CD4-positive, alpha-beta T cell (primary cell): ENCODE measurements at places on chromosomes 6 and 20.

- no peak for DNase-seq
Measured at GRCh38 chr20:4062721-4063606, 47.6 kb upstream of the RNF24 start.

GRCh38 chr20:62896526-62896925 is 29.8 kb downstream of the DIDO1 start:
- no peak for DNase-seq

- DNase-seq: no peak
Measured at GRCh38 chr20:2429051-2429450, 41.5 kb downstream of the SNRPB start.

- DNase-seq: no peak
Measured at GRCh38 chr6:54525731-54526130, 217.5 kb downstream of the TINAG start.

GRCh38 chr20:41139227-41140093 is 2.1 kb downstream of the PLCG1 start:
- DNase-seq: no peak

DNA sequence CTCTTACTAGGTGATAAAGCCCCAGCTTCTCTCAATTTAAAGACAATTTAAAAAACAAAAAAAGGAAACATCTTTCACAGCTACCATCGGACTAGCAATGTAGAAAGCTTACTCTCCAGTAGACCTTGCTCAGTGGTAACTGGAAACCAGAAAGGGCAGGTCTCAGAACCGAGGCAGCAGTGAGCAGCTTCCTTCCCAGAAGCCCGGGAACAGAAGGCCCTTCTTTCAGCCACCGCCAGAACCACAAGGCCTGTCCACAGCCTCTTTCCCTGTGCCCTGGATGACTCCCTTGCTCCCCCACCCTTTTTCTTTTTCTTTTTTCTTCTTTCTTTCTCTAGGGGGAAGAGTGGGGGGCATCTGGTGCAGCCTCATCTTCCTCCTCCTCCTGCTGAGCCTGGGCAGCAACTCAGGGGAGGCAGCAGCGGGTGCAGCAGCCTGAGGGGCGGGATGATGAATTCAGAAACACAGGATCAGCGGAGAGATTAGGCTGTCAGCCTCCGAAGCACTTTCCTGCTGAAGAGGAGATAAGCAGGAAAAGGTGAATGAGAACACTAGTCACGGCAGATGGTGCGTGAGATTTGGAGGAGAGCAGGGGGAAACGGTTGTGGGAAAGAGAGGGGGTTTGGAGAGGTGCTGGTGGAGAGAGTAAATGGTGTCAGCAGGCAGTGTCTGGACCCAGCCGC is 158.5 kb downstream of the ID4 start:
- DNase-seq: no peak

GRCh38 chr20:46011631-46012482 is 3.1 kb downstream of the MMP9 start:
- DNase-seq: peak; percentile 40

- DNase-seq: no peak
Measured at GRCh38 chr6:134289204-134289575, 28.7 kb downstream of the SGK1 start.

- DNase-seq: no peak
Measured at GRCh38 chr20:7523288-7523687, 417.0 kb downstream of the HAO1 start.

DNA sequence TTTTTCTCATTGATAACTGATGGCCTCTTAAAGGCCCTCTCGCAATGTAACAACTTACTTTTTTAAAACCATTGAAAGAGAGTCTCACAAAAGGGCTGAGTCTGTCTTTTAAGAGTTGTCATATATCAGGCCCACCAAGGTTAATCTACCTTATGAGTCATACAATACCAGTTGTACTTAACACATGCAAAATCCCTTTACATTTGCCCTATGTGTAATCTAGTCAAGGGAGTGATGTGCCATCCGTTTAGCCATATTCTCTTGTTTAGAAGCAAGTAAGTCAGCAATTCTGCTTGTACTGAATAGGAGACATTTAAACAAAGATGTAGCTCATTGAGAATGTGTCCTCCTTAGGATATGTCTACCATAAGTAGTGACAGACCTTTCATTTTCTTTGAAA is 143.7 kb downstream of the TENT5A start:
- DNase-seq: no peak

DNA sequence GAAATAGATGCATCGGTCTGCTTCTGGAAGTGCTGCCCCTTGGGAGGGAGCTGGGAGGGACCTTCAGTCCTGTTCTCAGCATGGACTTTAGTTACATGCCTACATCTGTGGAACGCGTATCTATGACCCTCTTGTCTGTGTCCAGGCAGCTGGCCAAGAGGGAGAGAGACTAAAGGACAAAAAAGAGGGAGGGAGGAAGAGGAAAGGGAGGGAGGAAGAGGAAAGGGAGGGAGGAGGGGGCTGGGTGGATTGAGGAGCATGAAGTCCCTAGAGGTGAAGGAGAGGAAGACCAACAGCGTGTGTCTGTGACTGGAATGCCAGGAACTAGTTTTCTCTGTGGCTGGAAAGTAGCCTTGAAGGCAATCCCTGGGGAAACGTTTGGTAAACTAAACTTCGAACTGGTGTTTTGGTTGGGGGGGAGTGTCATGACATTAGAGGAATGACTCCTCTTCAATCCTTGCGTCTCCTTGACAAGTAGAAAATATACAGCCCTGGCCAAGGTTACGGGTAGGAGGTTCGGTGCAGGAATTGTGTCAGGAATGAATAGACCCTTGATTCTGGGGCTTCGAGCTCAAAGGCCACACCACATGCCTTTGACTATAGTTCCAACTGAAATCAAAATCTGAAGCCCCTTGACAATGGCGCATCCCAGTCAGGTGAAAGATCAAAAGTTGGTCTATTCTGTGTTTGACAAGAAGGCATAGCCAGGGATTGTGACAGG is 52.0 kb upstream of the PLEKHG1 start:
- DNase-seq: no peak

GRCh38 chr20:8335495-8336195 is 203.6 kb downstream of the PLCB1 start:
- DNase-seq: no peak

GRCh38 chr6:35062676-35063574 is 78.2 kb downstream of the TCP11 start:
- DNase-seq: no peak

DNA sequence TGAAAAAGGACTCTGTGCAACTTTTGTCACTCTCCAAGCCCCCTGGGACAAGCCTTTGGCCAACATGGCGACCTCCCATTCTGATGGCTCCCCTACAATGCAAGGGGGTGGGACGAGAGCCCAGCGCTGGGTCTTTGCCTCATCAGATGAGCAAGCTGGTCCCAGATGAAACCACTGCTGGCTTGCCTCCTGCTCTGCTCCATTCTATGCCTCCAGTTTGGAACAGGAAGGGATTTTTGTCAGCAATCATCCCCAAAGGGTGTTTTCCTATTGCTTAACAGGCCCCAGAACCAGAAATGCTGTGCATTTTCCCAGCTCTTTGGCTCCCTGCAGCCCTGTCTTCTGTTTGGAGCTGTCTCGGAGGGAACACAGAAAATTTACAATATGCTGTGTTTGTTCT is 412.7 kb downstream of the MAFB start:
- DNase-seq: no peak

DNA sequence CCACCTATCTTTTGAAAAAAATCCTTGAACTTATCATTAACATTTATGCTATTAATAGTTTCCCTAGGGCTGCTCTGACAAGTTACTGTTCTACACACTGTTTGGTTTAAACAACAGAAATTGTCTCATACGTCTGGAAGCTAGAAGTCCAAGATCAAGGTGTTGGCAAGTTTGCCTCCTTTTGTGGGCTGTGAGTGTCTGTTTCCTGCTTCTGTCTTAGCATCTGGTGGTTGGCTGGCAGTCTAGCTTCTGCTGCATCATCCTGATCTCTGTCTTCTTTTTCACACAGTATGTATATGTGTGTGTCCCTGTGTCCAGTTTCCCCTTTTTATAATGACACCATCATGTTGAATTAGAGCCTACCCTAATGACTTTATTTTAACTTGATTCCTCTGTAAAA is 154.8 kb downstream of the RPS12 start:
- no peak for DNase-seq

DNA sequence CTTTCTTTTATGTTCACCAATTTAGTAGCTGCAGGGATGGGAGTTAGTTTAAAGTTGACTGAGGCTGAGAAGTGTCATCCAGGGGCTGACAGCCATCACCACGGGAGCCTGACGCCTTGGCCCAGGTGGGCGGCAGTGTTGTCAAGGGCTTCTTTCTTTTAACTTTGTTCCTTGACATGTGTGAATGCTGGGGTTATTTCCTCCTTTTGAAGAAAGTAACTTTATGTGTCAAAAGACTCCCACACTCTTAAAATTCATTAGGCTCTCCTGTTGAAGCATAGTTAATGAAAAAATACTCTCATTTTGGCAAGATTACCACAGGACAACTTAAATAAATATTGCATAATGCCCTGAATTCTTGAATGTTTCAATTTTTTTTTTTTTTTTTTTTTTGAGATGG is 50.0 kb downstream of the SASH1 start:
- no peak for DNase-seq

- DNase-seq: no peak
Measured at GRCh38 chr6:151497905-151498304, 4.1 kb downstream of the CCDC170 start.

- DNase-seq: no peak
Measured at GRCh38 chr20:22540832-22541231, 43.5 kb downstream of the FOXA2 start.

DNA sequence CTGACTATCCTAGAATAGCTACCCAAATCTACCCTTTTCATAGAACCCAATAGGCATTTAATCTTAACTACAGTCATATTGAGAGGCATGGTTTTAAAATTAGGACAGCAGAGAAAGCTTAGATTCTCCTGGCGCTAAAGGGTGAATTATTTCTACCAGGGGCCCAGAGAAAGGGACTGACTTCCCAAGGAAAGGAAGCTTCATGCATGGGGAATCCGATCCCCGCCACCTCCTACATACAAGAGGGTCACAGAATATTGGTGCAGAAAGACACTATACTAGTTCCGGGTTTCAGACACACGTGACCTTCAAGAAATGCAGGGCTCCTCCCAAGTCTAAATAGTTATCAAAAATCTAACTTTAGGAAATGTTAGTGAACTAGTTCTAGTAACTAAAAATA is 130.9 kb downstream of the PRKN start:
- DNase-seq: no peak

GRCh38 chr6:41947581-41948220 is 6.1 kb upstream of the CCND3 start:
- DNase-seq: no peak

- no peak for DNase-seq
Measured at GRCh38 chr6:88238065-88238464, 71.9 kb upstream of the CNR1 start.

GRCh38 chr20:46544576-46544975 is 5.9 kb downstream of the OCSTAMP start:
- DNase-seq: no peak

DNA sequence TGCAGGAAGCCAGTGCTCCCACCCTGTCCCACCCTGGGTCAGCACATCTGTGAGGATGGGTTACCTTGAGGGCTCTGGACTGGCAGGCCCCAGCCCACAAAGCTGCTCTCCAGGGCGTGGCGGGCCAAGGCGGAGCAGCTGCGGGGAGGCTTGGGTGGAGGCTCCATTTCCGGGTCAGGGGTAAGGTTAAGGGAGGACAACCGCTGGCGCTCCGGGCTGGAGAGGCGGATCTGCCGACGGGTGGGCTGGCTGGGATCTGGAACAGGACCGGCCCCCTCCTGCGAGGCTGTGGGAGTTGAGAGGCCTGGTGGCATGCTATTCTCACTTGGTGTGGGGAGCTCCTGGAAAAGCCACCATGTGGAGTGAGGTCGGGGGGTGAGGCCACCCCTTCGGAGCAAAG is 5.5 kb downstream of the SMPD2 start:
- DNase-seq: peak; percentile 17

GRCh38 chr6:166640342-166641043 is 13.4 kb upstream of the RPS6KA2 start:
- DNase-seq: no peak

- DNase-seq: no peak
Measured at GRCh38 chr20:25361287-25361683, 29.4 kb downstream of the ABHD12 start.

DNA sequence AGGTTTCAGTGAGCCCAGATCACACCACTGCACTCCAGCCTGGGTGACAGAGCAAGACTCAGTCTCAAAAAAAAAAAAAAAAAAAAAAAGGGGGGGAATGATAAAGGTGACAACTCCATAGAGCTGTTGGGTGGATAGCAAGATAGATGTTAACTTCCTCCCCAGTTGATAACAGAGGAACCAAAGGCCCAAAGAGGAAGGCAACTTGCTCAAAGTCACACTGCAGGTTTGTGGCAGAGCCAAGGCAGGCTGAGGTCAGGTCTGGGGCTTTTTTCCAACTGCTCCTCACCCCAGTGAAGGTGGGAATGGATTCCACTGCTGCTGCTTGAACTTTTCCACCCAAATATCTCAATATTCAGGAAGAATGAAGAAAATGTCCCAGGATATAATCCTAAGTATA is 26.7 kb downstream of the HCK start:
- DNase-seq: no peak

- DNase-seq: no peak
Measured at GRCh38 chr6:129312880-129313279, 397.1 kb downstream of the ARHGAP18 start.

GRCh38 chr20:32449890-32450401 is 91.8 kb downstream of the ASXL1 start:
- DNase-seq: no peak

GRCh38 chr20:32524829-32525501 is 60.2 kb downstream of the NOL4L start:
- DNase-seq: no peak

DNA sequence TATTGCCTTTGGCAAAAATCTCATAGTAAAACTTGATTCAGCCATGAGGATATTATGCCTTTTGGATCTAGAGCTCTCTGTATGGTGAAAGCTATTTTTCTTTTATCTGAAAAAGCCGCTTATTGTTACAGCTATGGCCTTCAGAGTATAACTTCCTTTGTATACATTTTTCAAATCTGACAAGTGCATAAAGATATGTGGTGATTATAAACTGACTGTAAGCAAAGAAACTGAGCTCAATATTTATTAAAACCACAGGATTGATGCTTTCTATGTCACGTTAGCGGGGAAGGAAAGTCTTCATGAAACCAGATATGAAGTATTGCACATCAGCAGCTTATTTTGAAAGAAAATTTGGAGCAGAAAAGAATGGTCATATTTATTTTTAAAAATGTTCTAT is 151.8 kb downstream of the THEMIS start:
- DNase-seq: no peak

DNA sequence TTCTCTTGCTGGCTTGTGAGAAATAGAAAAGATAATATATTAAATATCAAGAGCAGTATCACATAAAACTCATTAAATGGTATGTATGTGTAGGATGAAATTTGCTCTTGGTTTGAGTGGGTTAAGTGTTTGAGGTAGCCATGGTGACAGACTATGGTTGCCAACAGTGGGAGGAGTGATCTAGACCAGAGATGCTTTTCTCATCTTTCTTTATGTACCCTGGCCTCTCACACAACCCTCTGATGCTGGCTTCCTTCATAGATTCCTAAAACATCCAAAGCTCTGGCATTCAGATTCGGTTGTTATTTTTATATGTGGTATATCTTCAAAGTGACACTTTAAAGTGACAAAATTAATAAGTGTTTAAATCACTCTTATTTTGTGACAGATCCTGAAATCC is 9.0 kb upstream of the MLIP start:
- no peak for DNase-seq

GRCh38 chr20:1867495-1868260 is 27.5 kb upstream of the SIRPA start:
- DNase-seq: no peak
